ENCODE measurements at places on chromosomes 2 and 18. TPM values are rescaled to one million over a fixed set of nuclear protein-coding genes. Genes with fewer than 3 reads are reported as not detected.
A peak's percentile ranks its signal among the peaks of the same experiment; 100 is the strongest.

DNA sequence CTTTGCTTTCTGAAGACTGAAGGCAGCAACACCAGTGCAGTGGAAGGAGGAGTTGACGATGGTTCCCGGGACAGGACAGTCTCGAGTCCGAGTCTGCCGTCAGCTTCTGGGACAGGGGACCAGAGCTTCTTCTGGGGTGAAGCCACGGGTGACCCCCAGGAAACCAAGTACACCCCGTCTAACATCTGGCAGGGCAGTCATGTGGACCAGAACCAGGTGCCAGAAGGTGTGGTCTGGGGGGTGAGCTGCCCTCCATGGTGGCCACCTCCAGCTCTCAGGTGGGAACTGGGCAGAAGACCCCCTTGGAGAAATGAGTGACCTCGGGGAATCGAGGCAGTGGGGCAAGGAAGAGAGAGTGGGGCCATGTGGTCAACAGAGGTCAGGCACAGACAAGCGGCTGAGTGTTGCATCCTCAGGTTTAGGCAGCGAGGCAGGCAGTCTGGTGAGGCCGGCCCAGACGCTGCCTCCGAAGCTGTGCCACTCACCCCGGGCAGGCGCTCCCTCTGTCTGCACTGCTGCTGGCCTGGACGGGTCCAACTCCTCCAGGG is 204.3 kb downstream of the HDAC4 start:
- no peak for DNase-seq
- H3K27ac ChIP-seq = no peak overlapping the region
- peaks cover 16% of the 10 kb centered on the region for H3K4me1 ChIP-seq
- no peaks in the 10 kb centered on the region for H3K27me3 ChIP-seq

DNA sequence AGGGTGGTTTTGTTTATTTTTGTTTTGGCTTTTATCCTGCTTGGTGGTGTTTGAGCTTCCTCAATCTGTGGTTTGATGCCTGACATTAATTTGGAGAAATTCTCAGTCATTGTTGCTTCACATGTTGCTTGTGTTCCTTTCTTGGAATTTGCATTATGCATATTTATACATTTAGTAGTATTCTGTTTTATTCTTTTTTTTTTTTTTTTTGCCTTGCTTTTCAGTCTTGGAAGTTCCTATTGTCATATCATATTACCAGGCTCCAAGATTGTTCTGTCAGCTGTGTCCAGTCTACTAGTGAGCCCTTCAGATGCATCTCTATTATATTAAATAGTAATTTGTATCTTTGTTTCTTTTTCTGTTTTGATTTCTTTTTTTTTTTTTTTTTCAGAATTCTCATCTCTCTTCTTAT is 77.0 kb downstream of the EPC2 start:
- H3K4me1 ChIP-seq = peaks cover 21% of the 10 kb centered on the region
- H3K4me3 ChIP-seq = no peak overlapping the region
- DNase-seq = no peak
- H3K27ac ChIP-seq = peak overlapping the region; percentile 46
- no peaks in the 10 kb centered on the region for H3K27me3 ChIP-seq

DNA sequence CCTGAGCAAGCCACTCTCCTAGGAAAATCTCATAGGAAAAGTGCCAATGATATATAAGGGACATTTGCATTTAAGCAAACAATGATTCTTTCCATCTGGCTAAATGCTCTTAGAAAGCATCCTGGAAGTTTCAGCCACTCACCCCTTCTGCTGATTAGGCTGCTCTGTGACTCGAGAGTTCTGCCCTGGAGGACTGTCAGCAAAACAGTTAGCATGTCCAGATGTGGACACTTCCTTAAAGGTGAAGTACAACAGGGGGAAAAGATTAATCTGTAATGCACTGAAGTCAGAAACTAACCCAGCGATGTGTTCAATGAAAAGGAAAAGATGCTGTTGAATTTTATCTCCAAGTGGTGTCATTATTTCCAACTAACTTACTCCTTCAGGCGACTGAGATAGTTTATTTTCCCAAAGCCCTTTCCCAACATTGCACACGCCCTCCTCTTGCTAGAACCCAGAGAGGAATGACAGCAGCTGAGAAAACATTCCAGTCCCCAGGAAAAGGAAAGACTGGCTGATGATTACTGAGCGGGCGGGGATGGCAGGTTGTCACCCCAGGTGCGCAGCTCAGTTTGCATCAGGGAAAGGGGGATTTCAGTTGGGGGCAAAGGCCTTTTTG is 214.0 kb downstream of the SS18 start:
- H3K27me3 ChIP-seq = no peaks in the 10 kb centered on the region
- H3K27ac ChIP-seq = no peak overlapping the region
- no peak for DNase-seq
- H3K4me3 ChIP-seq = no peak overlapping the region
- no peaks in the 10 kb centered on the region for H3K36me3 ChIP-seq
- H3K4me1 ChIP-seq = no peaks in the 10 kb centered on the region

DNA sequence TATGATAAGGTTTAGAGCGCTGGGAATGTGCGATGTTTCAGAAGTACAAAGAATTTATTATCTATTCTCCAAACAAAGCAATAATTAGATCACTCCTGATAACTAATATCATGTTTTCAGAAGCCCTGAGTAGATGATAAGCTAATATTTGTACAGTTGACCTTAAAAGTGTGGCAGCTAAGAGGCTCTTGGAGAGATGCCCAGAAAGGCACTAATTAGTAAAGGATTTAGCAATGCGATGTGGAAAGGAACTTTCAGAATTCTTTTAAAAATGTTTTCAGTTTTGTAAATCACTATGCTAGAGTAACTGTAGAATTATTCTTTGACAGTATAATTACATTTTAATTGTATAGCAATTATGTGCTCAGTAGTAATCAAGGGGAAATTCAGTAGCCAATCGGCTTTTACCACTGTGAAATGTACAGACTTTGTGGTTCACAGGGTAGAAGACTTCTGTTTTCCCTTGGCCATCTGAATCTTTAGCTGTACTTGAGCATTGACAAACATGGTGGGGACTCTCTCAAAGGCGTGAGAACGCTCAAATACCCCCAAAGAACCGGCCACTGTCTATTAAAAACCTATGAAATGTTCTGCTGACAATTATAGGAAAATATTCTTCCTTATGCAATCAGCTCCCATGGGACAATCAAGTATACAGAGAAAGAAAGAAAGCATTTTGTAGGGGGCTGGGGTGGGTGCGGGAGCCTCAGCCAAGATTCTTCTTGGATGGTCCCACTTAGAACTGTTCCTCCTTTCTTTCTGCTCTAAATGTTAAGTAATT is 262.8 kb upstream of the AGAP1 start:
- H3K27me3 ChIP-seq = no peaks in the 10 kb centered on the region
- peak overlapping the region; percentile 5 for H3K4me3 ChIP-seq
- H3K36me3 ChIP-seq = no peaks in the 10 kb centered on the region
- peak; percentile 69 for DNase-seq
- peak overlapping the region; percentile 35 for H3K27ac ChIP-seq
- H3K4me1 ChIP-seq = peaks cover 41% of the 10 kb centered on the region

DNA sequence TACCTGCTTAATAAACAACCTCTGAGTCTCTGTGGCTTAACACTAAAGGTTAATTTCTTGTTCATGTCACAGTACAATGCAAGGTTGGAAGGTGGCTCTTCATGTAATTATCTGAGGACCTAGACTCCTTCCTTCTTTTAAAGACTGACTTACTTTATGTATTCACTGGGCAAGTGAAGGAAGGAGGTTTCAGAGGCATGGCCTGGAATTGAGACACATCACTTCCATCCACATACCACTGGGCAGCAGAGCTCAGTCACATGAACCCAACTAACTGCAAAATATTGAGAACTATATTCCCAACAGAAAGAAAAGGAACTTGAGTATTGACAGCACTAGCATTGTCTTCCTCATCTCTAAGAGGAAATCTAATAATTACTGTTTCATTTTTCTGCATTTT is 57.5 kb upstream of the FN1 start:
- DNase-seq = no peak
- no peaks in the 10 kb centered on the region for H3K27me3 ChIP-seq
- no peak overlapping the region for H3K27ac ChIP-seq
- no peak overlapping the region for H3K4me3 ChIP-seq

DNA sequence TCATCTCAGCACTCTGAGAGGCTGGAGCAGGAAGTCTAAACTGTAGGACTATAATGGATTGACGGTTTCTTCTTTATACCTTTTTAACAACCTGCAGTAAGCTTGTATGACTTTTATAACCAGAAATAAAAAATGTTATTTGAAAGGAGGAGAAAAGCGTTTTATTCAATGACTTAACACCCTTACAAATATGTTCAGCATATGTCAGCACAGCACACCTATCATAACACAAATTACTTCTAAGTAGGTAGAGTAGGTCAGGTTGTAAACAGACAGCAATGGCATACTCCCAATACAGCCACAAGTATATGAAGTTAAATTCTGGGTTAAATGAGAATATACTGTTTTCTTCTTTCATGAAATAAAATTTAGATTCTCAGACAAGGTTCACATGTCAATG is 16.1 kb downstream of the RAB1A start:
- H3K36me3 ChIP-seq = no peaks in the 10 kb centered on the region
- no peaks in the 10 kb centered on the region for H3K4me1 ChIP-seq
- H3K4me3 ChIP-seq = no peak overlapping the region
- no peaks in the 10 kb centered on the region for H3K27me3 ChIP-seq
- no peak for DNase-seq
- no peak overlapping the region for H3K27ac ChIP-seq

DNA sequence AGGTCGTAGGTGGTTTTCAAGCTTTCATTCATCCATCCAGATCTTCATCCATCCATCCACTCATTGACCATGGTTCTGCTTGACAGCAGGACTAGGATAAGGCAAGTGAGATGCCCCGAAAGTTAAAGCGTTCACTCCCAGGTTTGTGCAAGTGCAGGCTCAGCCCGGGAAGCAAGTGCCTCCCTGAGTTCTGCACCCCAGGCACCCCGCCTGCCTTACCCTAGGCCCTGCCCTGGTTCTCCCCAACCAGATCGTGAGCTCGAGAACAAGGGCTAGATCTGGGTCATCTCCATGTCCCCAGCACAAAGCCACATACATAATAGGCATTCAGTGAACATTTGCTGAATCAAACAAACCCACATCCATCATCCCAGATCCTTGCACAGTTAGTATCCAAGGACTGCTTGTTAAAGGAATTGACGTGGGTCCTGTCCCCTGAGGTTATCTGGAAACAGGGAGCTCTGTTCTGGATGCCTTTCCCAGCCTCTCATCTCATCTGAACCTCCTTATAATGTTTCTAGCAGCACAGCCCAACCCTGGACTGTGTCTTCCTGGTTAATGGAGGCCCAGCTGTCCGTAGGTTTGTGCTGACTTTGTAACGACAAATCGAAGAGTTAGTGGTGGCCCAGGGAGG is 116.1 kb upstream of the GPC1 start:
- no peaks in the 10 kb centered on the region for H3K27me3 ChIP-seq
- no peaks in the 10 kb centered on the region for H3K36me3 ChIP-seq
- no peak overlapping the region for H3K4me3 ChIP-seq
- H3K27ac ChIP-seq = no peak overlapping the region

- H3K4me3 ChIP-seq = no peak overlapping the region
- no peaks in the 10 kb centered on the region for H3K27me3 ChIP-seq
- no peak overlapping the region for H3K27ac ChIP-seq
- H3K4me1 ChIP-seq = no peaks in the 10 kb centered on the region
- no peak for DNase-seq
- no peaks in the 10 kb centered on the region for H3K36me3 ChIP-seq
Observed at GRCh38 chr2:170122883-170123547, 54.9 kb upstream of the MYO3B start.

DNA sequence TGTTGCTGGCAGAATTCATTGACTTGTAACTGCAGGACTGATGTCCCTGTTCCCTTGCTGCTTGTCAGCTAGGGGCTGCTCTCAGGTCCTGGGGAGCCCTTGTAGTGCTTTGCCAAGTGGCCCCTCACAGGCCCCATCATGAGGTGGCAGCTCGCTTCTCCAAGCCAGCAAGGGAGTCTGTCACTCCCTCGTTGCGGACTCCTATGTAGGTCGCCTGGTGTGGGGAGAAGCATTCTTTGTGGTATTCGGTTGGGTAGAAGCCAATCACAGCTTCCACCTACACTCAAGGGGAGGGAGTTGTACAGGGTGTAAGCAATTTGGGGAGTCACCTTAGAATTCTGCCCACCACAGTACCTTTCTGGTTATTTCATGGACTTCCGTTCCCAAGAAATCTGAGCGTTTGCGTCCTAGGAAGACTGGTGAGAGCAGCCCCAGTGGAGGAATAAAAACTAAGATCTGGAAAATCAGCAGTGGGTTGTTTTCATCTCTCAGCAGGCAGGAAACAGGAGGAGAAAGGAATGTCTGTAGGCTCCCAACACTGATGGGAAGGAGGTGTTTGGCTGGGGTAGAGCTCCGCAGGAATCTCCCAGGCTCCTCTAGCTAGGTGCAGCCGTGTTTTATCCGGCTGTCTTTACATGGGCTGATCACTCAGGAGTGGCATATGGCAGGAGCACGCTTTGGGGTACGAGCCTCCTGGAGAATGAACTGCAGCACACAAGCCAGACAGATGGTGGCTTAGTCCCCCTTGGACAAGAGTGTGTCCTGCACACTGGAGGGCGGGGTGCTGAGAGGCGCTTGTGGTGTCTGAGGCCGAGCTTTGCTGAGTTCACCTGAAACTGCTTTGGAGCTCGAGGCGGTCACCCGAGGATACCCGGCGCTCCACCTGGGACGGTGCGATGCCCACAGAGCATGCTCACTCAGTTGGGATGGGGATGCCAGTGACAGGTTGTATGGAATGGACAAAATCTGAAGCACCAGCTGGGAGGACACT is 58.3 kb downstream of the LDLRAD4 start:
- no peaks in the 10 kb centered on the region for H3K36me3 ChIP-seq
- no peak overlapping the region for H3K4me3 ChIP-seq
- no peak overlapping the region for H3K27ac ChIP-seq
- no peak for DNase-seq
- H3K27me3 ChIP-seq = no peaks in the 10 kb centered on the region

DNA sequence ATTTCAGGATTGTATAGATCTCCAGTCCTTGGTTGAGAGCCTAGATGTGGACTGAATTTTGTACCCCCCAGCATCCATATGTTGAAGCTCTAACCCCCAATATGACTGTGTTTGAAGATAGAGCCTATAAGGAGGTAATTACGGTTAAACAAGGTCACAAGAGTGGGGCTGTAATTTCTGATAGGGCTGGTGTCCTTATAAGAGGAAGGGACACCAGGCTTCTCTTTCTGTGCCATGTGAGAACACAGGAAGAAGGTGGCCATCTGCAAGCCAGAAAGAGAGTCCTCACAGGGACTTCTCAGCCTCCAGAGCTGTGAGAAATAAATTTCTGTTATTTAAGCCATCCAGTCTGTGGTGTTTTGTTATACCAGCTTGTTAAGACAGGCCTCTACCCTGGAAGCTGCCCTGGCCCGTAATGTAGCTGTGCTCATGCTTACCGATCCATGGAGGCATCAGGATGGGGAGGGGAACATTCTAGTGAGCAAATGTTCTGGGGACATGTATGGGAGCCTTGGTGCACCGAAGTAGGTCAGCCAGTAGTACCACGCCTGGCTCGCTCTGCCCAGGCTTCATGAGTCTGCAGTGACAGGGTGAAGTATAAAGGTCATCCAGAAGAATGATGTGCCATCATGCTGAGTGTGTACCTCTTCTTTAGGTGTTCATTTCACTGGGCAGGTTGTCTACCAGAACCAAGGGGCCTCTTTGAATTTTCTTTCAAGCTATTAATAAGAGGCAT is 16.1 kb downstream of the RASGRP3 start:
- DNase-seq = no peak
- H3K4me1 ChIP-seq = no peaks in the 10 kb centered on the region
- H3K27ac ChIP-seq = no peak overlapping the region

SH3YL1 gene
- 40.8 TPM for total RNA-seq

CCNT2 gene
- 41.7 TPM for total RNA-seq

DAPL1 gene
- 1.4 TPM for total RNA-seq

Measured in A673 (cell line).